NCI-H748 treated with DMSO at 0.1 percent for 48 hours (cell line): ENCODE measurements at places on chromosomes 6 and 20.

DNA sequence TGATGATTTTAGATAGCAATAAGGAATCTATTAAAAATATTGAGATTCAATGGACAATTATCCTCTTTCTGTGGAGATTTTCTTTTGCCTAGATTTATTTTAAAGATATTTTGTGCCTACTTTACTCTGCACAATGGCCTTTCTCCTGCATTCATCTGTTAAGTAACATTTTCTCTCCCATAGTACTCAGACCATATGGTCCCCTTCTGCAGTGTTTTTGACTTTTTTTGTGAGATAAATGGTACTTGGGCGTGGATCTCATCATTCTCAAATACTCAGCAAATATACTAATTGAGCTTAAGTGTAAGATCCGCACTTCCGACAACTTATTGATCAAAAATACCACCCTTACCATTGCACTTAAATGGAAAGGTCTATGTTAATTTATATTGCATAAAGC is 55.8 kb downstream of the PHACTR1 start:
- DNase-seq = no peak

GRCh38 chr6:168196385-168196860 is 117.4 kb upstream of the FRMD1 start:
- peak; percentile 89 for DNase-seq

GRCh38 chr6:30963641-30964040 is 19.9 kb upstream of the MUC21 start:
- no peak for DNase-seq

- DNase-seq = no peak
Observed at GRCh38 chr6:46749731-46750130, 3.0 kb downstream of the ANKRD66 start.

- no peak for DNase-seq
Observed at GRCh38 chr6:5724911-5725310, 281.8 kb downstream of the NRN1 start.

DNA sequence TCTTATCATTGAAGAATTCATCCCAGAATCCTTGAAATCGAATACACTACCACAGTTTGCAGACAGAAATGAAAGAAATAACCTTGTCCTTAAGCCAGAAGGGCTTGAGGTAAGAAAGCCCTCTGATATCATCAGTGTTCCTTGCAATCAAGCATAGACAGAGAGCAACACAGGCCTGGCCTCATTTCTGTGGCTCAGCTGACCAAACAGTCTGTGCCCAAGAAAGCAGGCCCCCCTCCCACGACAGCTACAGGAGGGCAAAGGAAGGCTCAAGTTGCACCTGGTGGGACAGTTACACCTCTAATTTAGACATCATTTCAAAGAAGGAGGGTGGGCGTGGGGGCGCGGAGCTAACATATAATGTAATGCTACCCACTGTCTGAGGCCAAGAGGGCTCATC is 21.6 kb downstream of the KIF16B start:
- no peak for DNase-seq

DNA sequence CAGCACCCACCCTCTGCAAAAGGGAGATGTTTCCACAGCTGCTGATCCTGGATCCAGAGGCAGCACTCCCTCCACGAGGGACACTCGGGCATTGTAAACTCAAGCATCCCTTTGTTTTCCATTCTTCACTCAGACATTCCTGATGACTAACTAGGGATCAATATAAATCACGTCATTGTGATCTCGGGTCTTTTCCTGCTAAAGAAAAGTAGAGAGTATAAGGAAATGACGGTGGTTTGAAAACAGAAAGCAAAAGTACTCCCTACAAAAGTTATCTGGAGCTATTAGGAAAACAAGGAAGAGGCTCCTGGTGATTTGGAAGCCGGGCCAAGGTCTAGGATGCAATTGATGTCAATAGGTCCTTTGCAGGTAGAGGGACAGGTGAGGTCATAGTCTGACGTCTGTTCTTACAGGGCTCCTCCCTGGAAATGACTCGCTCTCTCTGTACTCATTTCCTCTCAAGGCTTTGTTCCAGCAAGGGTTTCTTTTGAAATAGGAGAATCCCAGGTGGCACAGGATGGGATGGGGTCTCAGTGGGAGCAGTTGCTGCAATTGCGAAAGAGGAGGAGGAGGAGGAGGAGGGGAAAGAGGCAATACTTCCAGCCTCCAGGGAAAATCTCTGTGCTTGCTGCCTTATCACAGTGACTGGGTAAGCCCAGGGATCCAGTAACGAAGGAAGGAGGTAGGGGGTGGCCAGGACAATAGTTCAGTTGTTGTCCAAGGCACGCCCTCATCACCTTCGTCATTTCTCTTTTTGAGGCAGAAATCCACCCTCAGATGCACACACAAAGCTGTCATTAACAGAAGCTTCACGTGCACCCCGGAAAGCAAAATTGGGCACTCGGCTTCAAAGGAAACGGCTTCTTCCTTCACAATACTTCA is 222.8 kb downstream of the LY86 start:
- DNase-seq = peak; percentile 75

DNA sequence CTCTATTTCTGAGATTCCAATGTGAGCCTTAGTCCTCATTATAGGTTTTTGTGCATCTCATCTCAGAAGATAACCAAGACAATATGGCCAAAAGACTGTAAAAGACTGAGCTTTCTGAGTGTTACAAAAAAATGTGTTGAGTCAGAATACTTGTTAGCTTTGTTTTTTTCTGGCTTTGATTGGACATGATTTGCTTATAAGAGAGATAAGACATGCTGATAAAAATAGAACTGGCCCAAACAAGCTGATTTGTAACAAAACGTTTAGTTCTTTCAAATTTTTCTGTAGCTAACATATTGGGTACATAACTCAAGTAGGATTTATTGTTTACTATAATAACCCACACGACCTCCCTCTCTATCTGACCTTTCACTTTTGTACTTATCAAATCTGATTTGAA is 32.9 kb downstream of the FILIP1 start:
- no peak for DNase-seq

DNA sequence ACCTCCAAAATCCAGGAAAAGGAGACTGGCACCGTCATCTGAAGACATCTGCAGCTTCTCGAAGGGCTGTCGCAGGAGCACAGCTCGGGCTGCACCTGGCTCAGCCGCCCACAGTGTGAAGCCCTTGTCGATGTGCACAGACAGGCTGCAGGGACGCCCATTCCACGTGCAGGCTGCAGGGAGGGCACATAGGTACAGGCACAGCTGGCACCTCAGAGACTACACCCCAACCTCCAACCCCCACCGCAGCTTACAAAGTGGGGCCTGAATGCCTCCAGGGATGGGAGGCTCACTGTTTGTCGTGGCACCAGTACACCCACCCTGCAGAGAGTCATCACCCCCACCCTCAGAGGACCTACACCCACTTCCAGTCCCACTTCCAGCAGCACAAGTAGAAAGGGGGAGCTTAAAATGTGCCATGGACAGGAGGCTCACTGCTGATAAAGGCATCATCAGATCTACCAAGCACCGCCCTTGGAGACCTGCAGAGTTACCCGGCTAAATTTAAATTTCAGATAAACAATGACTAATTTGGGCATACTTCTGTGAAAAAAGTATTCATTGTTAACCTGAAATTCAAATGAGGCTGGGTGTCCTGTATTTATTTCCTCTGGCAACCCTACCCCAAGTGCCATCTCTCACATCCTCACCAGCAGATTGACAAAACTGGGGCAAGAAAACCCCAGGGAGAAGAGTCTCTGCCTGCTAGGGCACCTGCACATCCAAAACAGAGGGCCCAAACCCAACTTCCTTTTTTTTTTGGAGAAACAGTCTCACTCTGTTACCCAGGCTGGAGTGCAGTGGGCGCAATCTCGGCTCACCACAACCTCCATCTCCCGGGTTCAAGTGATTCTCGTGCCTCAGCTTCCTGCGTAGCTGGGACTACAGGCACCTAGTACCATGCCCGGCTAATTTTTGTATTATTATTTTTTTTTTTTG is 7.7 kb upstream of the CDK5RAP1 start:
- no peak for DNase-seq

DNA sequence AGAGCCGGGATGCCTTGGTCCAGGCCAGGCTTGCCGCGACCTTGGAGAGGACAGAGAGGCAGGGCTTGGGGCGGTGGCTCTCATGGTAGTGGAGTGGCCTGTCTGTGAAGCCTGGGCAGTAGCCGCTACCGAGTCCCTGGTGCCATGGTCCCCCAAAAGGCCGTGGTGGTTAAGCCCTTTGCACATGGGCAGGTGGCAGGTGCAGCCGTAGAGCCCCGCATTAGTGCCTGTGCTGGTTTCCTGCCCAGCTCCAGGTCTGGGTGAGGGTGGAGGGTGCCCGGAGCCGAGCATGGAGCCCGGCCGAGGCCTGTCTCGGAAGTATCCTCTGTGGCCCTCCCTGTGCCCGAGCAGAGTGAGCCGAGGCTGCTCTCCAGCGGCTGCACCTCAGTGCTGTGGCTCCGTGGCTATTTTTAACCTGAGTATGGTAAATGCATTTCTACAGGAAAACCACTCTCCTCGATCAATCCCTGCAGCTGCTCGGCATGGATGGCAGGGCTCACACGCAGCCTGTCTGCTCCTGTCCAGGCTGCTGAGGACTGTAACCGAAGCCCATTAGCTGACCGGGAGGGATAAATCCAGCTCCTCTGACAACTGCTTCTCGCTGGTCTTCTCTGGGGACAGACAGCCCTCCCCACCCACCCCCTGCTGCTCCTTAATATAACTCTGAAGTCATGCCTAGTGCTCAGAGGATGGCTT is 36.3 kb upstream of the GATA5 start:
- DNase-seq = no peak

DNA sequence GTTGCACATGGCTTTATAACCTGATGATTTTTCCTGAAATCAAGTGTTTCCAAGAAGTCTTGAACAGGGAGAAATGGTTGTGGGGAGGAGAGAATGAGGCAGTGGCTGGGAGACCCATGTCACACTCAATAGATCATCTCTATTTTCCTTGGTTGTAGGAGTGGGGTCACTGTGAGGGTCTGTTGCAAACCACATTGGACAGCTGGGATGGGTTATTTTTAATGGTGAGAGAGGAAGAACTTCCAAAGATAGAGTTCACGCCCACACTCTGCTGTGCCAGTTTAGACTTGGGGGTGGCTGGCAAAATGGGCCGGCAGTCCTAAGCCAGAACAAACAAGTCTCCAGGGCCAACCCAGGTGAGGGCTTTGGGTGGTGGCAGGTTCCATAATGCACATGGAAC is 276.4 kb upstream of the PRND start:
- no peak for DNase-seq

DNA sequence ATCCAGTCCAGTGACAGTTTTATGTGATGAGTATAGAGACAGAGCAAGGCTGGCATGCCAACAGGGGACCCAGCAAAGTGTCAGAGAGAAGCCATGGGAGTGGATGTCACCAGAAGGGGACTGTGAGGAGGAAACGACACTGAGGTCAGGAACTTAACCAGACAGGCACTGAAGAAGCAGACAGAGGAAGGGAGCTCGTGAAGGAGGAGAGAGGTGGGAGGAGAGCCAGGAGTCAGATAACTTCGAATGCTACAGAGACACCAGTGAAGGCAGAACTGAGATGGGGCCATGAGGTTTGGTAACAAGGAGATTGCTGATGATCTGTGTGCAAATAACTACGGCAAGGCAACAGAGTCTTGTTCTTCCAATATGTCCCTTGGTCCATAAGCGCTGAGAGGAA is 211.1 kb upstream of the FOXA2 start:
- DNase-seq = no peak

DNA sequence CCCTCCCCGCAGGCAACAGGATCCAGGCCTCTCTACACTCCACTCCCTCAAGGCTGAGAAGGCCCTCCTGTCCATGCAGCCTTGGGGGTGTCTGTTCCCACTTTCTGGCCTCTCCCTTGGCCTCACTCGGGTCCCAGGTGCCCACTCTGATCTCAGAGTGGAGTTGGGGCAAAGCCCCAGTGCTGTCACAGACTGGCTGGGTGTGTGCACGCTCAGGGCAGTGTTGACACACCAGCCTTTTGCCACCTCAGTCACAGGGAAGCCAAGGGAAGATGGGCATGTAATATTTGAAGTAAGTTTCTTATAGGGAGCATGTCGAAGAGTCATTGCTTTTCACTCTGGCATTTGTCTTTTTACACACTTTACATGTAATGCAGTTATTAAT is 44.9 kb downstream of the HLA-DRA start:
- DNase-seq = no peak

DNA sequence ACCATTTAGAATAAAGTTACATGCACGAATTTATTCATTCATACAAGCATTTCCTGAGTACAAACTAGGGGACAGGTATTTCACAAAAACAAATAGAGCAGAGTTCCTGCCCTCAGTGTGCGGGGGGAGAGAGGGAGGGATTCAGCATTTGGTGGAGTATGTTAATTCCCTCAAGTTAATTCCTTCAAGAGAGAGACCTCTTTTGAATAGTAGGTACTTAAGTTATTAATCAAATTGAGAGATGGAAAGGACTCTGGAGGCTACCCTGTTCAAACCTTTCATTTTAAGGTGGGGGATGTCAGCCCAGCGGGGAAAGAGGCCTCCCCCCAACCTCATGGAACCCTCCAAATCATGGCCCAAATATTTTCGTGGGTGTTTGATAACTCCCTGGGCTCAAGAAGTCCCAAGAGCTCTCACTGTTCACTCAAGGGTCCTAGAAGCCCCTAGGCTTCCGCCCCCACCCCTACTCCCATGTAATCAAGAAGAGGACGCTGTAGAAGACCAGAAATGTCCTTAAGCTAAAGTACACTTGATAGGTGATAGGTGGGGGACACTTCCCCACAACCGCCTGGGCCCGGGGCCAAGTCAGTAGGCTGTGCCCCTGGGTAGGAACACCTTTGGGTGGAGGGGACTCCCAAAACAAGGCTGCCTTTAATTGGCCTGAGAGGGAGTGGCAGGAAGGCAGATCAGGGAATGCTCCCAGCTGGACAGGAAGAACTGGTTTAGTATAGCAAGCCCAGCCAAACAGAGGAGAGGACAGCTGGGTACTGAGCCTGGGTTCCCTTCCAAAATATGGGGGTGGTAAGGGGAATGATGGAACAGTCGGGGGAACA is 2.9 kb downstream of the SDC4 start:
- peak; percentile 24 for DNase-seq

DNA sequence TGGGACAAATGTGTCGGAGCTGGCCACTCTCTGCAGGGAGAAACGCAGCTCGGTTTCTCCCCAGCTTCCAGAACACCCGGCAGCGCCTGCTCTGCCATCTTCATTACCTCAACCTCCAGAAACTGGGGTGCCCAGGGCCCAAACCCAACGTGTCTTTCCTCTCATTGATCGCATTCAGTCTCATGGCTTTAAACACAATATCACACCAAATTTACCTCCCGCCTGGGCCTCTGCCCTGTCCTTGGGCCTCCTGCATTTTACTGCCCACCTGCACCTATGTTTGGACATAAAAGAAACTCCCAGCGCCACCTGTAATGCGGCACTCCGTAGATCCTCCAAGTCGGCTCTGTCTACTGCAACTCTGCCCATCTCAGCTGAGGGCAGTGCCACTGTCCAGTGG is 22.2 kb downstream of the SERPINB6 start:
- DNase-seq = no peak

- DNase-seq = no peak
Observed at GRCh38 chr6:106870824-106871717, 103.5 kb downstream of the CD24 start.

DNA sequence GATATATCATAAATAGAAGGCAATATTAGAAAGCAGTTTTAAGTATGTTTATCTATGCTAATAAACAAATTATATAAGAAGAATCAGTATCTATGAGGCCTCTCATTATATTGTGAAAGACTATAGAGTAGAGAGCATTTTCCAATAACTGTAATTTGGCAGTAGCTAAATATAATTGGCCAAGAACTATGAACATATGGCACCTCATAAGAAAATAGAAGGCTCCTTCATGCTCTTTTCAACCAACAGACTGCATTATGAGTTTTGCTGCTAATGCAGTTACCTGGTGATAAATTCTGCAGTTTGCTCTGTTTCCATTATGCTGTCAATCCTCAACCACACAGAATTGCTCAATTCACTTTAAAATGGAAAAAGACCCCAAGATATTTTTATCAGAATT is 221.1 kb downstream of the KHDC1L start:
- no peak for DNase-seq

- no peak for DNase-seq
Observed at GRCh38 chr6:168050225-168050880, 28.7 kb downstream of the FRMD1 start.
